ENCODE measurements at places on chromosomes 16 and 17.

DNA sequence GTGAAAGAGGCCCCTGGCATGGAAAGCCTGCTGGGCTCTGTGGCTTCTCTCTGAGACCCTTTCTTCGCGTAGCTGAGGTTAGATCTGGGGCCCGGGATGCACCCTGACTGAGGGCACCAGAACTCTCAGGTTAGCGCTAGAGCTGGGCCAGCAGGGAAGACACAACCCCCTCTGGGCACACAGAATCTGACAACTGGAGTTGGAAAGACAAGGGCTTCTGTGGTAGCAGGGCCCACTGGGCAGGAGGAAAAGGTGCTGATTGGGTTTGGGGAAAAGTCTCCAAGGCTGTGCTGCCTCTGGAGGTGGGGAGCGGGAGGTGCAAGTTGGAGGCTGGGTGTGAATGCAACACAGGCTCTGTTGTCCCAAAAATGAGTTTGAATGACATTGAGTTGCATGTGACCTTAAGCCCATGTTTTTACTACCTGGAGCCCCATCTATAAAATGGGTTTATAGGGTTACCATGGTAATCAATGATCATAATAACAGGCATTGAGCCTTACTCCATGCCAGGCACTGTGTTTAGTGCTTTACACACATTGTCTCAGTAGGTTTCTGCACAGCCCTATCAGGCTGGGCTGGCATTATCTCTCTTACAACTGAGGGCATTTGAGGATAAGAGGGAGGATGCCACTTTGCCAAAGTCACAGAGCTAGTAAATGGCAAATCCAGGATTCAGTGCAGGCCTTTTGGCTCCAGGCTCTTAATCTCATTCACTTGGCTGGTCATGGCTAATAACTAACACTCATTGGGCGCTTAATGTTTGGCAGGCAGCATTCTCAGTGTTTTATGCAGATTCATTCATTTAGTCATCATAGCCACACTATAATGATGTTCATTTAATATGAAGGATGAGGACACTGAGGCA, 9.5 kb upstream of the IGFBP4 start:
- no peak for DNase-seq

DNA sequence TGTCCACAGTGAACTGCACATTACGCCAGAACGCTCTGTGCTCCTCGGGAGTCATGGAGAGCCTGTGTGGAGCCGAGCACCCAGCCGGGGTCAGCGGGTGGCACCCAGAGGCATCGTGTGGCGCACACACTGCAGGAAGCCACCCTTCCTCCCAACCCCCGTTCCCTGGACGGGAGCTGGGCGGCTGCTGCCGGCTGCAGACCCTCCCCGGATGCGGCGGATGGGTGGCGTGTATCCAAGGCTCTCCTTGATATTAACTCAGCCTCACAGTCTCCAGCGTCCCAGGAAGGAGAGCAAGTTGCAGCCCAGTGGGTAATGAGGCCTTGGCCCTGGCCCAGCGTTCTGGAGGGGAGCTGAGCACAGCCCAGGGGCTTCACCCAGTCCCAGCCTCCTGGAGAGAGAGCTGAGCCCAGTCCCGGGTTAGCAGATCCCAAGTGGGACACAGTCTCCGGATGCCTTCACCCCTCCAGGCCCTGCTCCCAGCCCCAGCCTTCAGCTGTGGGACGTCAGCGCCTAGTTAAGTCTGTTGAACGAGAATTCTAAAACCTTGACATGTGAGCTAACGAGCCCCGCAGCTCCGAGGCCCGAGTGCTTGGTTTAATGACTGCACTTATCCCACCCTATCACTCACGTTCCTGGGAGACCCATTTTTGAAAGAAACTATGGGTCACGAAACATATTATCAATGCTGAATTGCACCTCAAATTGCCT, 86.6 kb downstream of the TBC1D16 start:
- no peak for DNase-seq

- no peak for DNase-seq
Observed at GRCh38 chr17:80362428-80363119, 52.4 kb upstream of the ENDOV start.

- DNase-seq: no peak
Observed at GRCh38 chr17:4590981-4591453, 6.7 kb downstream of the SMTNL2 start.

DNA sequence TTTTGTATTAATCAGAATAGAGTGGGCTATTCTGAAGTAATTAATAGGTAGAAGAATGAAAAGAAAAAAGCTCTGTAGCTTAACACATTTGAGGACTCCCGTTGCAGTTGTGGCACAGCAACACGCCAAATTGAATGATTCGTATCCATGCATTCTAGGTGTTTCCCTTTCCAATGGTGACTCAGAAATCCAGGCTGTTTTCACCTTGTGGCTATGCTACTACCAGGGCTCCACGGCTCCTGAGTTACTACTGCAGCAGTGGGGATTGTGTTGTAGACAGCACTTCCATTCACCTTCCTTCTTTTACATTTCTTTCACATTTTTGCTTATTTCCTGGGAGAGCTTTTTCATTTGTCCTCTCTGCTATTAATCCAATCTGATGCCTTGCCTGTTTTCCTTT, 1616.4 kb downstream of the CDH8 start:
- no peak for DNase-seq

DNA sequence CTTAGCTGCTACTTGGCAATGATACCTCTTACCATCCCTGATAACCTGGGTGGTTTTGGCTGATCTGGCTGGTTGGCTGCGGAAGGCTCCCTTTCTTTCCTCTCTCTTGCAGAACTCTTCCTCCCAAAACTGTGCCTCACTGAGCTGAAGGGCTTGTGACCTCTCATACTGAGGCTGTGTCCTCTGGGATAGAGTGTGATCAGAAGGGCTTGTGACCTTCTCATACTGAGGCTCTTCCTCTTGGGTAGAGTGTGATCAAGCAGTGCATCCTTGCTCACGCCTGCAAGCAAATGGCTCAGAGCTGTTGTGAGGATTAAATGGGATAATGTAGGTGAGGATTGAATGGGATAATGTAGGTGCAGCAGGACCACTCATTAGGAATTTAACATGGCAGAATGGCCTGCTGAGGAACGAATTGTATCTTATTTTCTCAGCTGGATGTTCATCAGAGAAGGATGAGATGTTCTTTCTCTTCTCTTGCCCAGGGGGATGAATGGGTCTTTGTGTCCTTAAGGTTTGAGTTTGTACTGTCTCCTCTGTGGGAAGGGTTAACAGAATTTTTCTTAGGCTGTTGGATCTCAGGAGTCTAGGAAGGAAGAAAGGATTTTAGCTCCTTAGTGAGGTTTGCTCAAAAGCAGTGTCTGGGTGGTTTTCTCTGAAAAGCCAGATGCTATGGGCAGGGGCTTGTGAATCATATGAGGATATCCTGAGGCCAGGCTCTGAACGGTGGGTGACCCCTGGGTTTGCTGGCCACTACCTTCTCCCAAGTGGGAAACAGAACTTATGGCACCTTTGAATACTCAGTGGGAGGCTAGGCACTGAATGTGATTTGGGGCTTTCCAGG, 130.0 kb upstream of the HS3ST2 start:
- no peak for DNase-seq

DNA sequence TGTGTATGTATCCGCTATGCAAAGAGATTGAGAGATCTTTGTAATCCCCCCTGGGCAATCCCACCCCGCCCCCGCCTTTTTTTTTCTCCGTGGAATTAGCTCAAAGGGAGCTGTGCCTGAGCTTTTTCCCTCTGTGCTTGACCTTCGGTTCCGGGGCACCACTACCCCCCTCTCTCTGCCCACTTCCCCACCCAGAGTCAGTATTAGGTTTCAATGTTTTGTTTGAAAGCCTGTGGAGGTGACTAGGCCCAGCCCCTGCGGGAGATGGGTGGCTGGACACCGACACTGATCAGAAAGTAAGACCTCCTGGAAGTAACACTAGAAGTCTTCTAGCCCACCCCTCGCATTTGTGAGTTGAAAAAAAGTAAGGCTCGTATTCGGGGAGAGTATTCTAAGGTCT, 7.0 kb downstream of the CBLN1 start:
- DNase-seq: no peak

DNA sequence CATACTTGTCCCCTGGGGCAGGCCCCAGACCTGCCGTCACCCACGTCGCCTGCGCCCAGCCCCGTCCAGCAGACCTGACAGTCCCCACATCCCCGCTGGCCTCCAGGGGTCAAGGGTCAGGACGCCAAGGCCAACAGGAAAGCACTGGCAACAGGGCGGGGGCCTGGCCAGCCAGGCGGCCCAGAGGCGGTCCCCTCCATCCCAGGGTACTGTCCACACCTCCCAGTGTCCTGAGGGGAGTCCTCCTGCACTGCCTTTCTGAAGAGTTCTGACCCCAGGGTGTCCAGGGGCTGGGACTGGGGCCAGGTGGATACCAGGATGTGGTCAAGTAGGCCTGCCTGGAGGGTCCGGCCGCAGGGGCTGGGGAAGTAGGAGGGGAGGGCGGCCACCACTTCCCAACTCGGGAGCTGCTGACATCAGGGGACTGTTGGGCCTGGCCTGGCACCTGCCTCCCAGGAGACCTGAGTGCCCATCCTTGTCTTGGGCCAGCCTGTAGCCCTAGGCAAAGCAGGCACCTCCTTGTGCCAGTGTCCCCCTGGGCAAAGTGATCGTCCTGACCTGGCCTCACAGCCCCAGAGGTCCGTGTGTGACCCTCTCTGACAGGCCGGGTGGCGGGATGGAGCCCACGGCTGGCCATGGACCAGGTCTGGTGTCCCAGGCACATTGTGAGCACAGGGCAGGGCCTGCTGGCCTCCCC, 6.7 kb upstream of the AXIN1 start:
- no peak for DNase-seq

- no peak for DNase-seq
Observed at GRCh38 chr17:61144617-61145564, 254.8 kb upstream of the TBX2 start.

GRCh38 chr16:31698901-31699300, 171.2 kb downstream of the AHSP start:
- DNase-seq: no peak

GRCh38 chr16:22022151-22022550, 14.2 kb downstream of the MOSMO start:
- DNase-seq: no peak

GRCh38 chr17:14198575-14198974, 38.1 kb downstream of the CDRT15 start:
- no peak for DNase-seq

DNA sequence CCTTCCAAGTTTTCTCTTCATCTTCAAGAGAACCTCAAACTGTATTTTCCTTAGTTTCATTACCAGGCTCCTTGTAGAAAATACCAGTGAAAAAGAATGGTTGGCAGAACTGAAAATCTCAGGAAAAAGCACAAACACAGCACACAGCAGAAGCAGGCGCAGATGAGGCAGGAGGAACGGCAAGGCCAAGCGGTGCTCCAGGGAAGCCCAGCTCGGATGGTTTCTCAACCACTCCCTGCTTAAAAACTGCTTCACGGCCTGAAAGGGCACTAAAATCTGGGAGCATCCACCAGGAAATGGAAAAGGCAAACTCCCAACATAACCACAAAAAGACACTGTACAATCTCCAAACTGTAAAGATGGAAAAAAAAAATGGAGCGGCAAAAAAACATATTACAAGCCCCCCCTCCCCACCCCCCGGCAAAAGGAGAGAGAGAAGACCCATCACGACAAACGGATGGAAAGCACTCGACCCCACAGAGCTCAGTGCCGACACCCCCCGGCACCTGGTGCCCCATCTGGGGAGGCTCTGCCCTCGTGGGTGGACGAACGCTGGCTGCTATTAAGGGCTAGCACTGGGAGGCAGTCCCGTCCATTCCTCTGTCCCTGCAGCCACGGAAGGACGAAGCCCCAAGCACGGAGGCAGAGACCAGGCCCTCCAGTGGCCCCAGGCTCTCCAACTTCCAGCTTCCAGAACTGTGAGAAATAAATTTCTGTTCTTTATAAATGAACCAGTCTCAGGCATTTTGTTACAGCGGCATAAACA, 127.5 kb downstream of the ZNF778 start:
- DNase-seq: no peak

DNA sequence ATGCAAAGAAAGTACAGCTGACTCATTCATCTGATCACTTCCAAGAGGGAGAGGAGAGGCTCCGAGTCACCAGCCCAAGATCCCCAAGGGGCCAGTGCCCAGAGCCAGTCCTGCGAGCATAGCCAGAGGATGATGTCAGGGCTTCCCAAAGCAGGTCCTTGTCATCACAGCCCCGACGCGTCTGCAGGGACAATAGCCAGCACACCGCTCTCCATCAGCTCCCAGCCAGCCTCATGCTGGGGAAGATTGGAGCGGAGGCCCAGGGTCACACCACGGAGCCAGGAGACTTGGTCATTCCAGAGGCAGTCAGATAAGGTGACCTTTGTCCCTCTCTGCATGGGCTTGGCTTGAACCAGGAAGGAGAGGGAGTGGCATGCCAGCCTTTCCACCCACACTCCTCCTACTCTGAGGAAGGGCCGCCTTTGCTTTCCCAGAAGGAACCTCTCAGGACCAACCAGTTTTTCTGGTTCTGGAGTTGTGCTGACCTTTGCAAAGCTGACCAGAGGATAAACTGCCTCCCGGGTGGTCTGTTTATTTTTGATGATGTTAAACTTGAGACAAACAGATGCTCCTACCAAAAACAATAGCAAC, 58.3 kb upstream of the ARHGAP44 start:
- no peak for DNase-seq

All from nucleus accumbens (tissue), 56 donors.